ENCODE measurements at places on chromosomes 1 and 21.

GRCh38 chr1:99636647-99637175 is 9.2 kb upstream of the PALMD start:
- DNase-seq: no peak

DNA sequence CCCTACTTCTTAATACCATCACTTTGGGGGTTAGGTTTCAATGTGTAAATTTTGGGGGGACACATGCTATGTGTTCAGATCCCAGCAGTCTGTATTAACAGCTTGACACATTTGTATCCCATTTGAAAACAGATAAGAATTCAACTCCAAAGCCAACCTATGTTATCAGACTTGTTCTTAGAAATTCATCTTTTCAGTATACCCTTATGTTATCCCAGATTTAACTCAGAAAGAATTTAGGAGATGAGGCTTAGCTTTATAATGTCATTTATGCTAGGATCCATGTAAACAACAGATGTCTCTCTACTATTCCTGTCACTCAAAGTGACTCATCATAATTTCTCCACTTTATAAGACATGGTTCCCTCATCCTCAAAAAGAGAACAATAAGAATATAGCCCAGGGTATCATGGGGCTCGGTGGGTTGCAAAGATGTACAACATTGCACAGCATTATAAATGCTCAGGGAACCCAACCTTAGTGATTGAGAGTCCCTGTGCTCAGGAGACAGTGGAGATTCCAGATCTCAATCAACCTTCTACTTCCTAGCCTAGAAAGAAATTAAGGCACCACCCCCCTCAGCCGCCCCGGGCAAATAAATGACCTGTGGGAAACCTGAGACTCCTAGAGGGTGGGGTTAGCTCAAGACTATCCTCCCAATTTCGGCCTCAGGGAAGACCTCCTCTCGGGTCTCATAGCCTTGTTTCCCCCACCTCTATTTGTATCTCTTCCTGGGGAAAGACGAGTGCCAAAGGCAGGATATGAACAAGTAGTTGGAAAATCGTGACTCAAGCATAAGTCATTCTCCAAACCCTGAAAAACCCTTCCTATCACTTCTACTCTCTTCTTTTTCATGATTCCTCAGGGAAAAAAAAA is 265.1 kb upstream of the CAMK1G start:
- DNase-seq: no peak

- no peak for DNase-seq
Measured at GRCh38 chr21:42651515-42652401, 1.7 kb upstream of the PDE9A start.

DNA sequence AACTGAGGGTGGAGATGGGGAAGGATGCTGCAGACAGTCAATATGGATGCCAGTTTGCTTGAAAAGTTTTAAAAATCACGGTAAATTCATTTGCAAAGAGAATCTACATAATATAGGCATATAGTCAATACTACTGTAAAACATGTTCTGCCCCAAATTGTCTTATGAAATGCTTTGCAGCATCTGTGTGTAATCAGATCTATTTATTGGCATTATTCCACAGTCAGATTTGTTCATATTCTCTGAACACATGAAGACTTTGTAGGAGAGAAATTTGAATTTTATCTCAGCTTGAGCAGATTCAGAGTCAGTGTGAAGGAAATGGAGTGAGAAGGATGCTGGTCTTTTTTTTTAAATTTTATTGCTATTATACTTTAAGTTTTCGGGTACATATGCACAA is 88.5 kb downstream of the PLPPR4 start:
- no peak for DNase-seq

- no peak for DNase-seq
Measured at GRCh38 chr1:48761411-48761810, 15.3 kb downstream of the BEND5 start.

DNA sequence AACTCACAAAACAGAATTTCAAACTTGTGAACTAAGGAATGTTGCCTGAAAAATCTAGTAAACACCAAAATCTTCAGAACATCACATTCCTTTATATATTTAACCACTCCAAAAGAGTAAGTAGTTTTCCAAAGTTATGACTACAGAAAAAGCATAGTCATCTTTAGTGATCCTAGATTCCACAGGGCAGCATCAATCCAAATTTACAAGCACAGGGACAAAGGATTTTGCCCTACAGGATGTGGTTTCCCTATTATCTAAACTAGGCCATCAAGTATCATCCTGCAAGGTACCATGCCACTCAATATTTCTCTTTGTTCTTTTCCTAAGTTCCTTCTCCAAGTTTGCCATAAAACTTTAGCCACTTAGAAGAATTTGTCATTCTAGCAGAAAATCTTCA is 33.0 kb downstream of the COP1 start:
- no peak for DNase-seq

- no peak for DNase-seq
Measured at GRCh38 chr1:227781314-227781930, 34.1 kb upstream of the PRSS38 start.

- DNase-seq: no peak
Measured at GRCh38 chr1:183302452-183303322, 115.5 kb downstream of the NMNAT2 start.

DNA sequence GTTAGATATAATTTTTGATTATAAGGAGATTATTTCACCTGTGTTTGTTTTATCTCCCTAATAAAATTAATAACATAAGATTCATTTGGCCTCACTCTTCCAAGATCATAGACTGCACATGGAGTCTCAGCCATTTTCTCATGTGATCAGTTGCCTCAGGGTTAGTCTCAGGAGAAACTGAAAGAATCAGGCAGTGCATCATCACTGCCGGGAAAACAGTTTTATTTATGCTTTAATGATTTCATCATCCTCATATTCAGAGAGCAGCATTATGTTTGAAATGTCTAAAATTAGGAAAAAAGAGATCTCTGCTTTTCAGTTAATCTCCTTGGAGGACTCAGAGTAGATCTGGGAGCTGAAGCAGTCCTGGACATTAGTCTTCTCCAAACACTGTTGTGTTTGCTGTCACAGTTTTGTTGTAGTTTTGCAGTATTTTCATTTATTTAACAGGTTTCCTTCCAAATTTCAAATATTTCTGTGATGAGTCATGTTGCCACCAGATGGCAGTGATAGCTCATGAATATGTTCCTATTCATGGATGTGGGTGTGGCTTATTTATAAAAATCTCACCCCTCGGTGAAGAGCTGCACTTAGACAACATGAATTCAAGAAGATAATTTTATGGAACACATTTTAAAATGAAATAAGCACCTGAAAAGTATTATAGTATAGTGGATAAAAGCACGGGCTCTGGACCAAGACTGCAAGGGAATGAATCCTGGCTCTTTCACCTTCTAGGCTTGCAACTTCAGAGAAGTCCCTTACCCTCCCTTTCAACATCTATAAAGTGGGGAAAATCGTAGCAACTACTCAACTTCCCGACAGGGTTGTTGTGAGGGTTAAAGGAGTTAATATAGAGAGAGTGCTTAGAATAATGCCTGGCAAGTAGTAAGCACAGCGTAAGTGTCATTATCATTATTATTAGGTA is 31.2 kb downstream of the CHD1L start:
- no peak for DNase-seq

DNA sequence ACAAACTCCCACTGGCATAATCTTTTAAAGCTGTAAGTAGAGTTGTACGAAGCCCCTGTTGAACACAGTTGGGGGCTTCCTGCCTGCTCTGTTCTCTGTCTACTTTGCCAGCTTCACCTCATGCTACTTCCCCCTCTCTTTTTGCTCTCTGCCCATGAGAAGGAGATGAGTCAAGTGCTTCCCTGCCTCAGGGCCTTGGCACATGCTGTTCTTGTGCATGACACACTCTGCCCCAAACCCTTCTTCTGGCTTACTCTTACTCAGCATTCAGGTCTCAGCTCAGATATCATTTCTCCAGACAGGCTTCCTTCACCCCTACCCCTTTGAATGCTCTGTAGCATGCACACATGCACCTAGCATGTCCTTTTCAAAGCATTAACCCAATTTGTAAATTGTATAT is 208.8 kb downstream of the FOXD2 start:
- no peak for DNase-seq

DNA sequence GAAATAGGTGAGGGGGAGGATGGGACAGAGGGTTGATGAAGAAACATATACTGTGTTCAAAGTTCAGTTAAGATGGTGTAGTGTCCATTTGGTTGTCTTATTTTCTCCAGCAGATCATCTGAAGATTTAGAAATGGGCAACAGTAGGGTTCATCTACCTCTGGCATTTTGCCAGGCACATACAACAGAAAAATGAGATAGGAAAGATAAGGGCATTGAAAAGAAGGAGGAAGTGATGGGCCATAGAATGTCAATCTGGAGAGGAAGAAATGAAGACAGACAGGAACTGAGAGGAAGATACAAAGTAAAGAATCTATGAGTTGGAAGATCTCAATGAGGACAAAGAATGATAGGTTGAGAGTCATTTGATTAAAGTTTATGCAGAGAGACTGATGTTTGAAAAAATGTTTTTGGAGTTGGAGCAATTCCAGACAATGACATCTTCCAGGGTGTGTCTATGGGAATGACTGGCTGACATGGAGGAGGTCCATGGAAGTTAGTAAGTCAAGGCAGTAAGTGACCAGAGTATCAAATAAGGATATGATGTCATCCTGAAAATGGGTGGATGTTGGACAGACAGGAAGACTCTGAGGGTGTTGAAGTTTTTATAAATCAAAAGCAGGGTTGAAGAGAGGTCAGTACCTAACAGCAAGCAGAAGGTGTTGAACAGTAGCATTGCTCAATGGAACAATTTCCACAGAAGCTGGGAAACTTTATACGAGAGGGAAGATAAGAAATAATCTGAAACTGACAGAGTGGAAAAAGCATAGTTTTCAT is 18.7 kb upstream of the CD55 start:
- no peak for DNase-seq

DNA sequence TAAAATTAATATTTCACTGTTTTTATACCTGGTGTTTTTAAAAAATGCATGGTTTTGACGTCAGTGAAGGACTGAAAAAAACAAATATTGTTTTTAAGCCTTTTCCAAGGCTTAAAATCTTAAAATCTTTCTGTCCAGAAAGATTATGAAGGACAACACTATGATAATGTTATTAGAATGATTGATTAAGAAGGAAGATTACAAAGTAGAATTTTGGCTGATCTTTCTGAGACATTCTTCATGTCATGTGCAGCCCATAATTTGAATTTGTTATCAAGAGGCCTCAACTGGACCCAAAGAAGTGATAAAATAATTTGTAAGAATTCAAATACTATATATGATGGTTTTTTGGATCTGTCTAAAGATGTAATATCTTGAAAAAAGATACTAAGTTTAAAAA is 584.4 kb upstream of the CXADR start:
- no peak for DNase-seq

DNA sequence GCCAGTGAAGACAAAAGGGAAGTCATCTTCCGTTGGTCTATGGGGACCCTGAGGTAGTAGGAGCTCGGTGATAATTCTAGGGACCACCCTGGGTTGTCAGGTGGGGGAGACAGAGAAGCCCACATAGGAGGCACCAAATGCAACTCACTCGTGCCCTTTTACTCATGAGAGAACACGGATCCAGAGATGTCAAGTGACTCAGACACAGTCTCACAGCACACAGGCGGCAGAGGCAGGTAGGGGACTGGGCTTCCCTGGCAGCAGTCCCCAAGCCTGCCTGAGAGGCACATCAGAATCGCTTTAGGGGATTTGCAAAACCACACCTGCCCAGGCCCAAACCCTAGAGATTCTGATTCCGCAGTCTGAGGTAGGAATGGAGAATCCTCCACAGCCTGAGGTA is 31.3 kb upstream of the RUNX3 start:
- no peak for DNase-seq

- DNase-seq: no peak
Measured at GRCh38 chr1:39384305-39384704, 107.1 kb upstream of the BMP8A start.

DNA sequence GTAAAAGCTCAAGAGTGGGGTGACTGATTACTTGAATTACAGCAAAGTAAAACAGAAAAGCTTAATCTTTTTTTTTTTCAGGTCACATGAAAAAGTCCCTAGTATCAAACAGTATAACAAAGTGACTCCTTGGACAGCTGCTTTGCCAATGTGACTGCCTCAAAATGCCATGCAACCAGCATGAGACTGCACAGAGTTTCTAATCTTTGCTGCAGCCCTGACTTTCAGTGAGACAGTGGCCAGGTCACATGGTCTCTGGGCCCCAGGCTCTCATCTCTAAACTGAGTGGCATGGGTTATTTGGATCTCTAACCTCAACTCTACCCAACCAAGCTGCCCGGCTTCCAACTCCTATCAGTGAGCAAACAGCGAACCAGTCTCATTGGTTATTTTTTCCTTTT is 169.0 kb downstream of the VAV3 start:
- DNase-seq: no peak

DNA sequence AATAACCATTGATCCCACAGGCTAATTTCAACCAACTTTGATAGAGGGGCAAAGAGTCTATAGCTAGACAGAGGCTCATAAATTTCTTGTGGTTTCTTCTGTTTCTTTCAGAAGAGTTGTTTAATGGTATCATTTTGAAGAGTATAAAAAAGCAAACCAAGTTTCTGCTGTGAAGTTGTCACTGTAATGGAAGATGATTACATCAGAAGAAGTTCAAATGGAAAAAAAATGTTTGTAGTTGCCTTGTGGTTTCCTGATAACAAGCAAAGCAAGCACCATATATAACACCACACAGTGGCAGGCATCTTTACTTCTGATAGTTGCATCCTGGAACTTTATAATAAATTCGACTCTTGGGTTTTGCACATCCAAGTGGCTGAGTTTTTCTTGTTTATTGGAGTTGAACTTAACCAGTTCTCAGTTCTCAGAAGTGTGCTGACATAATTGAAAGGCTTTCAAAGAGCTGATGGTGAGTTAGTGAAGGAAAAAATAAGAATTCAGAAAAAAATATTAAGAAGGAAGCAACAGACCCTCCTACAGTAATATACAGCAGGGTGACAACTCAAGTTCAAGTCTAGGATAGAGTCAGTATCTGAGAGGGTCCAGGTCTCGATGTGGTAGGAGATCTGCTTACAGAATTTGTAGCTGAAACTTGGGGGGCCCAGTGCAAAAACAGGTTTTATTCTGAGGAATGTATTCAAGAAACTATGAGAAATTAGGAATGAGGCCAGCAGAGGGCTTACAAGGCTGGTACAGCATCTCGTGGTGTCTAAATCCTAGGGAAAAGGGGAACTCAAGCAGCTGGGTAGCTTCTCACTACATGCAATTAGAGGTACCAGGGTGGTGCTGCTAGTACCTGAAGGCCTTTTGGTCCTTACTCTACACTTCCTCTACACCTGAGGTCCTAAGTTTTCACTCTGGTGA is 123.5 kb downstream of the CRB1 start:
- DNase-seq: no peak

- DNase-seq: no peak
Measured at GRCh38 chr1:113021430-113022085, 51.4 kb upstream of the LRIG2 start.

GRCh38 chr1:204410688-204411450 is 748 bp downstream of the PPP1R15B start:
- DNase-seq: no peak

All from stimulated activated CD4-positive, alpha-beta T cell treated with anti-CD3 and anti-CD28 coated beads, Interleukin-4, amount 100 ng/mL, for 4 hours (primary cell).